ENCODE measurements at places on chromosomes 5 and 9.

GRCh38 chr5:9066349-9066748 lies 479.5 kb downstream of the SEMA5A start:
- no peak for DNase-seq

- no peak for DNase-seq
Measured at GRCh38 chr9:36100532-36100931, 36.0 kb upstream of the GLIPR2 start.

DNA sequence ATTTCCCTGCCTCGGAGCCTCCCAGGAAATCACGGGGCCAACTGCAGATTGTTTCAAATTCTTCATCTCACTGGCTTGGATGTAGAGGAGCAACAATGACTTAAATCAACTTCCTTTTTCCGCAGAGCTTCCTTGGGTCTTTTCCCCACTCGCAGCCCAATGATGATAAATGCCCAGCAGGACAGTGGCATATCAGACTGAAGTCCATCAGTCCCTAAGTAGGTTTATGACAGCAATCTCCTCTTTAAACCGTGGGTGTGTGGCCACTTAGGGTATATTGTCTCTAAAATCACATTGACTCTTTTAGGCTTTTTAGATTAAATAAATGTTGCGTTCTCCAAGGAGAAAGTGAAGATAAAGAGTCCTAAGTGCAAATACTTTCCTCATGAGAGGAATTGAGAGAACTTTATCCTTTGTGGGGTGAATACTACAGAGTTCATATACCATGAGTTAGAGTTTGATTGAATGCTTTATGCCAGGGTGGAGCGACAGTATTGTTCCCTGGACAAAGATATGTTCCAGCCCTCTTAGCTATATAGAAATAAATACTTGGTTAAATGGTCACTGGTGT lies 59.1 kb downstream of the IQGAP2 start:
- no peak for DNase-seq

DNA sequence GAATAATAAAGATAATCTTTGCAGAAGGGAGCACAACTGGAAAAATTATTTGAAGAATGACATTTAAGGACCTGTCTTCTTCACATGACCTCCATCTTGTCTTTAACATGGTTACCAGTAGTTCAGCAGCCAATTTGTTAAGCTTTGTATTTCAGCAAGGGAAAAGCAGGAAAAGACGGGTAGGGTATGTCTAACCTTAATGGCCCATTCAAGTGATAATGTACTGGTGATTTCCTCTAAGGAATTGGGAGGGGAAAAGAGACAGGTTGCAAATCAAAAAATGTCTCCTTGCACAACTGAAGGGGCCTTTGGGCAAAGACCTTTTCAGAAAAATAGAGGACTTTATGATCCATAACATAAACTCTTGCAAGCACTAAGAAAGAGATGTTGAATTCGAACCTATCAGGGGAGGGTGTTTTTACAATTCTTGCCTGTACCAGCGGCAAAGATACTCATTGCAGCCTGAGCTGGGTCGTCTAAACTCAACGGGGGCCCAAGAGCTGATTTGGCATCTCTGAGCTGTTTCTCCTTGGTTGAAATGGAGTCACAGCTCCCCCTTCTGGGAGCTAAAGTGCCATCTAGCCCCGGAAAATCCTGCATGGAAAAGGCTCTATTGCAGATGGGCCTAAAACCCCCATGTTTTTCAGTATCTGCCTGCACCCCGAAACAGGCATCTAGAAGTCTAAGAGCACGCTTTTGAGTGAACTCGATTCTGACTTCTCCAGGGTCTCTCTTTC lies 3.8 kb downstream of the BRINP1 start:
- no peak for DNase-seq

- no peak for DNase-seq
Measured at GRCh38 chr9:5043381-5043780, 58.3 kb downstream of the JAK2 start.

DNA sequence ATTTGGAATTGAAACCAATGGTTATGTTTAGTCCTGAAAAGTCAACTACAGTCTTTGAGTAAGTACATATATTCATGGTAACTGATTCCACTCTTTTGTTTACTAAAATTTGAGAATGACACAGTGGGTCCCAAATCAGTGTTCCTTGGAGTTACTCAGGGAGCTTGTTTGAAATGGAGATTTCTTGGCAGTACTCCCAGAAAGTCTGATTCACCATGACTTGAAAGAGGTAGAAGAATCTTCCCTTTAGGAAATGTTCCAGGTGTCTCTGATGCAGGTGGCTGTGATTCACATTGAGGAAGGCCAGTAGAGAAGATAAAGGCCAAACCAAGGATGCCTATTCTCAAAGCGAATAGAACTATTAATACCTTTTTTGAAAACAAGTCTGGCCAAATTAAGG lies 1078.3 kb downstream of the CDH12 start:
- no peak for DNase-seq

- DNase-seq, result no peak
Measured at GRCh38 chr9:90665072-90665471, 22.4 kb upstream of the DIRAS2 start.

DNA sequence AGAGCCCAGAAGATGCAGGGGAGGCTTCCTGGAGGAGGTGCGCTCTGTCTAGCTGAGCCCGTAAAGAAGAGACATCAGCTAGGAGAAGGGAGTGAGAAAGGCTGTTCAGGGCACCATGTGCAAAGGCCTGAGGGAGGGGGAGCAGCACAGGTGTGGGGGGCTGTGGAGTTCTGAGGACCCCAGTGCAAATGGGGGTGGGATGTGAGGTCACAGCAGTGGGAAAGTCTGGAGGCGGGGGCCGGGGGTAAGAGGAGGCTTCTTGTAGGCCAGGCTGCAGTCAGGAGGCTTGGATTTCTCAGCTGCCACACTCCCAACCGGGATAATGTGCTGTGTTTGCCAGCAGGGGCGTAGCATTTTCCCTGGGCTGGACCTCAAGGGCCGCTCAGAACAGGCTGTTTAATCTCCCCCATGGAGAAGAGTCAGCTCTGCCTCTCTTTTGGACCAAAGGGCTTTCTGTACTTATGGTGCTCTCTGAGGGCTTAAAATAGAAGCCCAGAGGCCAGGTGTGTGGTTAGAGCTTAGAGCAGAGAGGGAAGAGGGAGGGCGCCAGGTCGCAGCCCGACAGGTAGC lies 5.7 kb downstream of the NEURL1B start:
- no peak for DNase-seq

- no peak for DNase-seq
Measured at GRCh38 chr5:157269165-157269671, 3.3 kb downstream of the CYFIP2 start.

- DNase-seq, result no peak
Measured at GRCh38 chr9:77511525-77511924, 136.6 kb downstream of the GNA14 start.

DNA sequence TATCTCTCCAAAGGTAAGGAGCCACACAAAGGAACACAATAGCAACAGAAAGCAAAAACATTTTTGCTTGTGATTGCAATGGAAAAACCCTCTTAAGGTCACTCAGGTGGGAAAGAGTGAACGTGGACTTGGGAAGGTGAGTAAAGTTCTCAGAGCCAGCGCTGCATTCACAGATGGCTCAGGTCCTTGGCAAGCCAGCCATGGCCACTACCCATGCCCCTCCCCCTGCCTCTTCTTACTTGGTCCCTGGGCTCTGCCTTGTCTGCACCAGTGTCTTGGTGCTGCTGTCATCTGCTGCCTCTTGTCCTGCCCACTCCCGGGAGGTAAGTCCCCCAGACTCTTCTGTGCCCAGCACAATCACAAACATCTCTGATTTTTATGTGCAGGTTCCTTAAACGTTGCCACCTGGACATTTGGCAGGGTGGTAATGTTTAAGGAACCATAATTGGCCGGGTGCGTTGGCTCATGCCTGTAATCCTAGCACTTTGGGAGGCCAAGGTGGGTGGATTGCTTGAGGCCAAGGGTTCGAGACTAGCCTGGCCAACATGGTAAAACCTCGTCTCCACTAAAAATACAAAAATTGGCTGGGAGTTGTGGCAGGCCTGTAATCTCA lies 74.6 kb downstream of the FEM1C start:
- no peak for DNase-seq

GRCh38 chr9:20904995-20905394 lies 126.4 kb downstream of the HACD4 start:
- DNase-seq, result no peak

DNA sequence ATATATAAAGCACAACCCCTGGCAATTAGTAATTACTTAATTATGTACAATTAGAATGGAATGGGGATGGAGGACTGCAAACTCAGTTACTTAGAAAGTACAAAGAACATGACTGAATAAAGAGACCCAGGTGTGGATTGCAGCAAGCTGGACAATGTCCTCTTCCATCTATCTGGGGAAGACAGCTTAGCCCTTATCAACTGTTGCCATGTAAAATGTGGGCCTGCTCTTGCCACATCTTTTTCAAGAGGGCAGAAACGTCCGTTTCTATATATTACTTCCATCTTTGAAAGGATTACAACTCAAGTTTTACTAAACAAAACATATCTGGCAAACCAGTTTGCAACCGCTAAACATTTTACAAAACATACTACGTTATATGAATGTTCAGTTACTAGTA lies 26.2 kb downstream of the GOLPH3 start:
- DNase-seq, result no peak

GRCh38 chr5:153459051-153459743 lies 31.3 kb upstream of the GRIA1 start:
- DNase-seq, result no peak

DNA sequence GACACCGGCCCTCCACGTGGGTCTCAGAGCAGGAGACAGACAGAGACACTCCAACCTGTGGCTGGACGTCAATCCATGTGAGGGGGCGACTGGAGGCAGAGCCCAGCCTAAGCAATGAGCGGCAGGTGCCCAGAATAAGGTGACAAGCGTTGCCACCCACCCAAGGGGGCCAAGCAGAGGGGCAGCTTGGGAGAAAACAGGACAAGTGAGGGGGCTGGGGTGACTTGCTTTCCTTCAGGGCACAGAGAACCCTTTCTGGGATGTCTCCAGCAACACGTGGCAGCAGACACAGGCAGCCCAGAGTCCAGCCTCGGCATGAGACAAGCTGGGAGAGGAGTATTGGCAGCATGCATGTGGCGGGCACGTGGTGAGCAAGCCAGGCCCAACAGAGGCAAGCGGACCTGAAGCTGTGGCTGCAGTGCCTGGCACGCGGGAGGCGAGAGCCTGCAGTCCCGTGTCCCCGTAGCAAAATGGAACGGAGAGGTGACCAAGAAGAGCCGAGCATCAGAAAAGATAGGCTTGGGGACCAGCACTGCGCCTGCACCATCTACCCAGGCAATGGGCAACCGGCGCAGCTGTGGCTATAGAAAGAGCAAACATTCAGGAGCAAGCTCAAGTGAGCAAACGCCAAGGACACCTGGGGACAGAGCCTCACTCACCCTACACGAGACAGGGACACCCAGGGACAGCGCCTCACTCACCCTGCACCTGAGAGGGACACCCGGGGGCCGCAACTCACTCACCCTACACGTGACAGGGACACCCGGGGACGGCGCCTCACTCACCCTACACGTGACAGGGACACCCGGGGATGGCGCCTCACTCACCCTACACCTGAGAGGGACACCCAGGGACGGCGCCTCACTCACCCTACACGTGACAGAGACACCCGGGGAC lies 6.2 kb downstream of the TERT start:
- DNase-seq, result no peak

- DNase-seq, result no peak
Measured at GRCh38 chr5:68395926-68396511, 180.5 kb downstream of the PIK3R1 start.

DNA sequence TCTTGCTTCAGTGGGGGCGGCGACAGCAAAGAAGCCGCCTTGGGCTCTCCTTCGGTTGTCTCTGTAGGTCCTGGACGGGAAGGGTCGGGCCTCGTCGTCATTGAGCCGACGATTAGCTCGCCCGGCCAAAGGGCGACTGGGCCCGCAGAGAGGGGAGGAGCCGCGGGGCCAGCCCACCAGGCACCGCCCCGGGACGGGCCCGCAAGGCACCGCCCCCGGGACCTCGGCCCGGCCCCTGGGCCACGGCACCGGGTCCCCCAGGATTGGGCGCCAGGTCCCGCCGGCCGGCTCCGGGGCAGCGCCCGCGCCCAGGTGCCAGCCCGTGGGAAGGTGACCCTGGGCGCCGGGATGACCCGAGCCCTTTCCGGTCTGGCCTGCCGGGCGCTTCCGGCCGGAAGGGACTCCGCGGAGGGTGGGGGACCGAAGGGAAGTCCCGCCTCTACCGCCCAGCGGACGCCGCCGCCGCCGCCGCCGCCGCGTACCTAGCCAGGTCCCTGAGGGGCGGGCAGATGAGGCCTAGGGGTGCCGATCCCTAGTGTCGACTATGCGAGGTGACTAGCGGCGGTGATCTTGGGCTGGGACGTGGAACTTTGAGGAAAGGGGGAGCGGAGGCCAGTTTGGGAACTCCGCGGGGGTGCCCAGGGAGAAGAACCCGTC lies at the start of the genes GBA2 and RGP1:
GBA2 (minus strand) TSS at position 371 of the 657 bp plus-strand sequence. CDS start 524 bp downstream, outside the sequence.
RGP1 (plus strand) TSS at position 430 of the 657 bp plus-strand sequence. CDS start 469 bp downstream, outside the sequence.
- DNase-seq, result peak; percentile 66

GRCh38 chr5:116137544-116138378 lies 52.9 kb downstream of the COMMD10 start:
- no peak for DNase-seq

DNA sequence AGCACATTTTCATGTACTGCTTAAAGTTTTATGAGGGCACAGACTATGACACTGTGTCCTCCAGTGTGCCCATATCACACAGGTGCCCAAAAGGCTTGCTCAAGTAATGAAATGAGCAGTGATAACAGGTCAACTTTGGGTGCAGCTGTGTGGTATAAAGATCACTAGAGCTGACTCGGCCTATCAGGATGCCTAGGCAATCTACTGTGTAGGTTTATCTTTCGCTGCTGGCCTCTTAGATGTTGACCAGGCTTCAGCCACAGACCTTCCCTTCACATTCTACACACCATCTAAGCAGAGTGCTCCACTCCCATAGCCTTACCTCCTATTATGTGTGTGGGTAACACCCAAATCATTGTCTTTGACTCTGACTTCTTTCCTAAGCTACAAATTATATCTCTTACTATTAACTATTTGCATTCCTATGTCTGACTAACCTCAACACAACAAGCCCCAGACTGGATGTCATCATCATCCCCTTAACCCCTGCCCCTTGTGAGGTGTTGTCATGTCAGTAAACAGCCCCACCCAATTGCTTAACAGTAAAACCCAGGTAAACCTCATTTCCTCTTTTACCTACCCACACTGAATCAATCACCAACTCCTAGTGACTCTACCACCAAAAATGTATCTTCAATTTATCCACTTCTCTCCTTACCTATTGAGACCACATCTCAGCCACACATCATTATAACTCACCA lies 2.5 kb downstream of the SREK1IP1 start:
- DNase-seq, result no peak

GRCh38 chr5:677131-678101 lies 15.7 kb downstream of the TPPP start:
- no peak for DNase-seq

- DNase-seq, result no peak
Measured at GRCh38 chr5:174239718-174240117, 194.2 kb downstream of the NSG2 start.

DNA sequence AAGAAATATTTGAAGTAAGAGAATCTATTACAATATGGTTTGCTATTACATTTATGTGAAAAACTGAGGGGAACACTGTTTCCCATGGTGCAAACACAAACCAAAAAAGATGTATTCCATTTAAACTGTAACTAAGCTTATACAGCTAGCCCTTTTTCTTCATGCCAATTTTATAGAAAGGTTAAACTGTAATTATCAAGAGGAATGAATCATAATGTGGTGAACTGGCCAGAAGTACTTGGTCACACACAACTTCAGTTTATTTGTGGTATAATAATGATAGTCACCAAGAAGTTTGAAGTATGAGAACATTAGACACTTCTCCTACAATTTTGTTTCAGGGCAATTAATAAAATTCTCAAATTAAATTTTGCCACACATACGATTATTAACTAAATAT lies 177.9 kb downstream of the XRCC4 start:
- DNase-seq, result no peak

- no peak for DNase-seq
Measured at GRCh38 chr5:57435701-57436134, 46.9 kb downstream of the ACTBL2 start.
